ENCODE measurements at places on chromosomes 5 and 9.
A peak's percentile ranks its signal among the peaks of the same experiment; 100 is the strongest.

- no peak for DNase-seq
Observed at GRCh38 chr5:30600892-30601291, 592.6 kb upstream of the CDH6 start.

DNA sequence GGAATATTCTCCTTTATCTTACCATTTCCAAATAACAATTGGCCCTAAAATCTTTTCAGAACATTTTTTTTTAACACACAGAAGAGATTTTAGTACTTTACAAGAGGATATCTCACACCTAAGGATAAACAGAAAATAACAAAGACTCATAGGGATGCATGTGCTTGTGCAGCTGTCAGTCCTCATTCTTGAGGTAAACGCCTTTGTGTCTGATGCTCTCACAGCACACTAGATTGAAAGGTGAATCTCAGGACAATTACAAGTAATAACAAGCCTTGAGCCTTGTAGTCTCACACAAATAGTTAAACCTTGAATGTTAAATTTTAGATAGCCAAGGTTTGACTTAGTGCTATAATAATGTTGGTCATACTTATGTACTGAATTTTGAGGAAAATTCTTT lies 439.2 kb downstream of the PTPRD start:
- no peak for DNase-seq

DNA sequence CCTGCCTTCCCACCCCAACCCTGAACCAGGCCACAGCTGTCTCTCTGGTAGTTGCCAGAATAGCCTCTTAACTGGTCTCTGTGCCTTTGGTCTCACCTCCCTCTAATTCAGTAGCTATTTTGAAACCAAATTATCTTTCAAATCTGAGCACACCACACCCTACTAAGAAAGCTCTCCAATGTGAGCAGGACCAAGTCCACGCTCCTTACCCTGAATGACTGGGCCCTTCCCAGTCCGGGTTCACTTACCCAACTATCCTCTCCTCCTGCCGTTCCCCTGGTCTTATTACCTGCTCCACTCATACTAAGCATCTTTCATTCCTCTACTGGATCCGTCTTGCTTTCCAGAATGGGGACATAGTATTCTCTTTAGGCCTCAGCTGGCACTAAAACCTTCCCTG lies 16.8 kb downstream of the ANKH start:
- no peak for DNase-seq

DNA sequence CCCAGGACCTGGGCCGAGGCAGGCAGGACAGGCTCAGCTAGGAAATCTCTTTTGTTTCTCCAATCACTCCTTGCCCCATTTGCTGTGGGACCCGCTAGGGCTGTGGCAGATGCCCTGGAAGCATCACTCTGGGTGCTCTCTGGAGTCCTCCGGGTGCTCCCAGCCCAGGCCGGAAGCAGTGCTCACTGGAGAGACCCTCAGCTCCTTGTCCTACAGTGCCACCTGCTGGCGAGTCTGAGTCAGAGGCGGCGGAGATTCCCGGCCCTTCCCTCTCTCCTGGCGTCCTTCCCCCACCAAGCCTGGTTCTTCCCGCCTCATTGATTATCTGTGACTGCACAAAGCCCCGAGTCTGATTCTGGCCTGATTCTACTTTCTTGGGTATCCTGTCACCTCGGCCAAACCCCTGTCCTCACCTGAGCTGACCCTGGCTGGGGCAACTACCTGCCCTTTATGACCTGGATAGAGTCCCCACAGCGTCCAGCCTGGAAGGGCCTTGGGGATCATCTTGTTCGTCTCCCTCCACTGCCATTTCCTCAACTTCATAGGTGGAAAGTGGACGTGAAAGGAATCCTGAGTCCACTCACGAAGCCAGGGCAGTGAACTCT lies 7.3 kb upstream of the BARHL1 start:
- DNase-seq, result peak; percentile 72

DNA sequence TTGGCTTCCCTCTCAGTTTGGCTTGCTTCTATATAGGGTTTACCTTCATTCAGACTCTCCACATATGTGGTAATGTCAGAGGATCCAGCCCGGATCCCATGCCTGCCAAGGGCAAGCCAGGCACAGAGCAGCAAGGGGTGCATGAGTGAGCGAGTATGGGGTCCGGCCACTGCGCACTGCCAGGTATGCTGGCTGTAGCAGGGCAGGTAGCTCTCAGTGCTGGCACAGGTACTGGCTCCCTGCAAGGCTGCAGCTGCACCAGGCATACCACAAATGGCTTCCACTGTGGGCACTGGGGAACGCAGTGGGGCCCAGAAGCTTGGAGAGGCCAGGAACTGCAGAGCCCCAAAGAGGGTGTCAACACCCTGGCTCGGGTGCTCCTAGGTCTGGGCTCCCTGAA lies 86.2 kb downstream of the GIN1 start:
- no peak for DNase-seq

DNA sequence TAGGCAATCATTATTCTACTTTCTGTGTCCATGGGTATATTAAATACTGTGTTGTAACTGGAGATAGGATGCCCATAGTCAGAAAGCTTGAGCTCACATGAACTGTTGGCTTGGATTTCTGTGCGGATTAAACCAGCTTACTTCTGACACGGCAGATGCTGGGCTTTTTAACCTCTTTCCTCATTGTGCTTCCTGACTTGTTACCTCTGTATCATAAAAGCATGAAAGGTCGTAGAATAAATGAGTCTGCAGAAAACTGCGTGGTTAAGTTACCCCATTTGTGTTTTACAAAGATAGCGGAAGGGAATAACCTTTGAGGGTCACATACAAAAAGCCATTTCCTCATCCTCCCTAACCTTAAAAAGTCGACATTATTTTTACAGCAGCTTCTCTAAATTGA lies 199.5 kb upstream of the DMRT1 start:
- DNase-seq, result no peak

DNA sequence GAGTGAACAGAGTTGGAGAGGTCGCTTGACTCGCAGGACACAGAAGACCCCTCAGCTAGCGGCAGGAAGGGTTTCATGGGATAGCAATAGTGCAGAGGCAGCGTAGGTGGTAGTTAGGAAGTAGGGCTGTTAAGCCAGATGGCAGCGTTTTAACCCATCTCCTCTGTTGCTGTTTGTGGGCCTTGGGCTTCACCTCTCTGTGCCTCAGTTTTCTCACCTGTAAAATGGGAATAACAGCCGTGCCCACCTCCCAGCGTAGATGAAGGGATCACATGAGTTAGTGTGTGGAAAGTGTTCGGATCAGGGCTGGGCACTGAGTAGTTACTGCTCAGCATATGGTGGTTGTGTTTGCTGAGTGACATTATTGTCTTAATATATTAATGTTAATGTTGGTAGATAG lies 1.9 kb downstream of the ZNF354B start:
- DNase-seq, result no peak

DNA sequence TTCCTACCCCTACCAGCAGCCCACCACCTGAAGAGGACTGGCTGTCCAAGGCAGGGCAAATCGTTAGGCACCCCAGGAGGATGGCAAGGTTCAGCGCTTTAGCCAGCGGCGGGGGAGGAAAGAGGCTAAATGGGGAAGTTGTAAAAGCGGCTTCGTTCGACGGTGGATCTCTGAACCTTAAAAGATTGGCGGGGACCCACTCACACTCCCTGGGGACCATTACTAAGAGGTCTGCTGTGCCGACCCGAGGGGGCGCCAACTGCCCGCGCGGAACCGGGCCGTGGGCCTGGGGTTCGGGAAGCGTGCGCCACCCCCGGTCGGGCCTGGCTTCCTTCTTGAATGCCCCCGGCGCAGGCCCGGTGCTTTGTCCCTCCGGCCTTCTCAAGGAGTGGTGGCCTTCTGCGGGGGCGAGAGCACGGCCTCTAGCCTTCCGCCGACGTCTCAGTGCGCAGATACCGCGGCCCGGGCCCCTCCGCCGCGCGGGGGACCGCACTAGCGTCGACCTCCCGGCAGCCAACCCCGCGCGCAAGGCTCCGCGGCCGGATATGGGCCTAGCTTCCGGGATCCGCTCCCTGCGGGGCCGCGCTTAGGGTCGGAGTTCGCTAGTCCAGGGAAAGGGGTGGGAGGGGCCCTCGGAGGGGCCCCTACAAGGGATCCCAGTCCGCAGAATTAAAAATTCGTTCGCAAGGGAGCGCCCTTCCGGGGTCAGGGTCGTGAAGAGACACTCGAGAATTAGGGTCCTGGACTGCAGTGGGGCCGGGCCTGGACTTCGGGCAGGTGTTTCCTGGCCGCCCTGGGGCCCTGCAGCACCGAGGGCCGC lies 10.5 kb downstream of the NR2F1-AS1 start:
- no peak for DNase-seq

- DNase-seq, result no peak
Observed at GRCh38 chr5:154394307-154394706, 51.5 kb upstream of the SAP30L start.
